ENCODE measurements at places on chromosomes 3 and 15. TPM values are rescaled to one million over a fixed set of nuclear protein-coding genes. Genes with fewer than 3 reads are reported as not detected.

DNA sequence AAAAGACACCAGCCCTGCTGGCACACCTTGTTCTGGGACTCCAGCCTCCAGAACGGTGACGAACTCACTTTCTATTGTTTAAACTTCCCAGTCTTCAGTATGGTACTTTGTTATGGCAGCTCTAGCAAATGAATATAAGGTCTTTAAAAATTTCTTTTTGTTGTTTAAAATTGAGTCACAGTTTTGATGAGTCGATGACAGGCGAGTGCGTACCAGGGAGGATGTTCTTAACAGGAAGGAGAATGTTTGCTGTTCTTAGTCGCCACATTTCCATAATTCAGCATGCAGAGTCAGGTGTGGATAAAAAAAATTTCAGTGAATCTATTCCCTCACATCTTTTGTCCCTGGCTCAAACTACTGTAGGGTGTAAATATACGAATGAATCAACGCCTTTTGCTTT is 12.4 kb downstream of the DNASE1L3 start:
- H3K4me3 ChIP-seq: no peak overlapping the region
- H3K27ac ChIP-seq: no peak overlapping the region
- no peak for DNase-seq
- peaks cover 3% of the 10 kb centered on the region for H3K36me3 ChIP-seq
- peaks cover 8% of the 10 kb centered on the region for H3K4me1 ChIP-seq
- peaks cover 14% of the 10 kb centered on the region for H3K27me3 ChIP-seq

DNA sequence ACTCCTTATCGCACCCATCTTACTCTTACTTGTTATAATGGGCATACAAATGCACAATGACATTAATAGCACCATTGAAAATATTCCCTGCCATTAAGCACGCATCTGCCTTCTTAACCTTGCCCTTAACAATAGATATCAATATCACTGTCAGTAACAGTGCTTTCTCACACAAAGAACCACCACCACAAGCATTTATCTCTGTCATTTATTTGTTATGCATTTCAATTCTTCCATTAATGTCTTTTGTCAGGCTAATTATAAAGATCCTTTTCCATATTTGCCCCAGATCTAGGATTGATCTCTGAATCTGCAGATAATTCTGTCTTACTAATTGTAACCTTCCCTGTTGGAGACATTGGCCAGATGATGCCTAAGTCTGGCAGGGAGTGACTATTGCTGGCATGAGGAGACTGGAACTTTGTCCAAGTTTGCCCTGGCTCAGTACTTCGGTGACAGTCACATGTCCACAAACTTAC is 419.6 kb upstream of the TGFBR2 start:
- no peak overlapping the region for H3K4me3 ChIP-seq
- H3K4me1 ChIP-seq: no peaks in the 10 kb centered on the region
- no peaks in the 10 kb centered on the region for H3K27me3 ChIP-seq
- no peak for DNase-seq
- no peak overlapping the region for H3K27ac ChIP-seq

- H3K36me3 ChIP-seq: no peaks in the 10 kb centered on the region
- peaks cover 10% of the 10 kb centered on the region for H3K4me1 ChIP-seq
- no peak overlapping the region for H3K4me3 ChIP-seq
- H3K27ac ChIP-seq: no peak overlapping the region
Measured at GRCh38 chr15:97994236-97994635, 33.7 kb downstream of the ARRDC4 start.

DNA sequence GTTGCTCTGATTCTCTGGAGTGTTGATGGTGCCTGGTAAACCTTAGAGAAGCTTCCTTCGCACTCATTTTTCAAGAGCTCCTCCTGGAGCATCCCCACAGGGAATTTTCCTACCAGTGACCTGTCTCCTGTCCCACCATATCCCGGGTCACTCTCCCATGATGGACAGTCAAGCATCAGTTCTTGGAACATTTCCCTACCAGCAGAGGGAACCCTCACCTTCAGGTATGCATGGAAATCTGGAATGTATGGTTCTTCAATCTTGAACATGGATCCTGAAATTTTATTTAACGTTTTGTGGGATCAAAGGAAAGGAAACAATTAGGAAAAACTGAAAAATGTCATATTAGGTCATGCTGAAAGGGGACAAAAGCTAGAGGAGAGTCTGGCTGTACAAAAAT is 153.8 kb downstream of the SPATA16 start:
- H3K27ac ChIP-seq: no peak overlapping the region
- H3K27me3 ChIP-seq: no peaks in the 10 kb centered on the region
- no peak overlapping the region for H3K4me3 ChIP-seq
- no peaks in the 10 kb centered on the region for H3K4me1 ChIP-seq

GRCh38 chr15:57224664-57225063 is 151.6 kb upstream of the CGNL1 start:
- no peaks in the 10 kb centered on the region for H3K27me3 ChIP-seq
- no peaks in the 10 kb centered on the region for H3K36me3 ChIP-seq
- no peak overlapping the region for H3K4me3 ChIP-seq
- peaks cover 26% of the 10 kb centered on the region for H3K4me1 ChIP-seq

DNA sequence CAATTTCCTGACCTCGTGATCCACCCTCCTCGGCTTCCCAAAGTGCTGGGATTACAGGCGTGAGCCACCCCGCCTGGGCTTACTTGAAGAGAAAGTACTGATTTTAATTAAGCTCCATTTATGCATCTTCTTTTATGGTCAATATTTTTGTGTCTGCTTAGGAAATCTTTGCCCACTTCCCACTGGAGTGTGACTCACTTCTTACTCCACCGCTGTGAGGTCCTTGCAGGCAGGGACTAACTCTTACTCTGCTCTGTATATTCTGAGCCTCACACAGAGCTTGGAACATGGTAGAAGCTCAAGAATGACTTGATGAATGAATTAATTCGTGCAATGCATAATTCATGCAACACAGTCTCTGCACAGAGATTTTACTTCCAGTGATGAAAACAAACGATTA is 2.9 kb upstream of the TM4SF19 start:
- no peak for DNase-seq
- H3K4me3 ChIP-seq: no peak overlapping the region

The PIERCE2 gene
- not detected for total RNA-seq

The GOLGA8J gene
- not detected for total RNA-seq
